ENCODE measurements at places on chromosomes 1 and 21.
A peak's percentile ranks its signal among the peaks of the same experiment; 100 is the strongest.

DNA sequence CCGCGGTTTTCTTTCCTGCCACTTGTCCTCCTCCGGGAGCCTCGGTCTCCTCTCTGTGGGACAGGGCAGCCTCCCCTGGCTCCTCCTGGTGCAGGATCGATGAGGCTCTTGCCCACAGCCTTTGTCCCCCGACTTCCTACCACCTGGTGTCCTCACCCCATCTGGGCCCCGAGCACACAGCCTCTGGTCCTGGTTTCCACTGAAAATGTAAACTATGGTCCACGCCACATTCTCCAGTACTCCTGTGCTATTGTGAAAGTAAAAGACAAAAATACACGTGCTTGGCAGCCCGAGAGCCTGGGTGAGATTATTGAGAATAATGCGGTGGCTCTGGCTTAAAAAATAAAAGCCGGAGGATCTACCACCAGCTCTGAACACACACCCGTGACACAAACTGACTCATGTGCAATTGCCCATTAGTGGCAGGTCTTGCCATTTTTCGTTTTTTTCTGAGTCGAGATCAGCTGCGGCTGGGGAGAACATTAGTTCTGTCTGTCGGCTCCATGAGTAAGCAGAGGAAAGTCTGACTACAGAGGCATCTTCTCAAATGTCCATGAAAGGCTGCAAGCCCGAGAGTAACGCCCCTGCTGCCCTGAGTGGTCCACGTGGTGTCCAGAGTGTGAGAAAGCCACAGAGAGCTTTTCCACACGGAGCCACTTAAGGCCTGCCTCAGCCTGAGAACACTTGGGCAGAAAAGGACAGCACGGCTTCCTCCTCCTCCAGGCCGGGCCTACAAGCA lies 5.7 kb upstream of the COL6A2 start:
- no peak for DNase-seq

GRCh38 chr21:35954066-35954465 lies 106.3 kb downstream of the SETD4 start:
- no peak for DNase-seq

GRCh38 chr21:26210614-26211013 lies 40.0 kb upstream of the APP start:
- DNase-seq, result no peak

DNA sequence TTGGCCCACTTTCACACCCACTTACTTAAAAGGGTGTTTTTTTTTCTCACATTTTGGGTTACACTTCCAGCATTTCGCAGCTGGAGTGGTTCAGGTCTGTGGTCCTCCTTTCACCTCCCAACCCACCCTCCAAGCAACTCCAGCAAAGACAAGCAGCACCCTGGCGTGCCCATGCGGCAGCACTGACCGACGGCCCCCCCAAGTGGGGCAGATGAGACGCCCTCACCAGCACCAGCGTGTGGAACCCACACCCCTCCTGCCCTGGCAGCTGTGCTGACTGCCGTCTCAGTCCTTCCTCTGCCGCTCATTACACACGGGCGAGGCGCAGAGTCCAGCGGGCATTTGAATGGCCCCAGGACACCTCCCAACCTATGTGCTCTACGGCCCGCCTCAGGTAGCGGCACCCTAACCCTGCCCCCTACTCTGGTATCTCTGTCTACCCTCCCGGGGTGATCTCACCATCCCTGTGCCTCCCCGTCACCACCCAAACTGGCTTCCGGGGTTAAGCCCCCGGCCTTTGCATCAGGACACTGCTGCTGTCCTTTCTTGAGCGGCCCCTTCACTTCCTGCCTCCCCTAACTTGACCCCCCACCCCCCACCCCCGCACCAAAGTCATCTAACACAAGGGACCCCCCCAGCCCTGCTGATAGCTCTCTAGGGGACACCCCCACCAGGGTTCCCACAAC lies 10.9 kb downstream of the LSS start:
- DNase-seq, result no peak

DNA sequence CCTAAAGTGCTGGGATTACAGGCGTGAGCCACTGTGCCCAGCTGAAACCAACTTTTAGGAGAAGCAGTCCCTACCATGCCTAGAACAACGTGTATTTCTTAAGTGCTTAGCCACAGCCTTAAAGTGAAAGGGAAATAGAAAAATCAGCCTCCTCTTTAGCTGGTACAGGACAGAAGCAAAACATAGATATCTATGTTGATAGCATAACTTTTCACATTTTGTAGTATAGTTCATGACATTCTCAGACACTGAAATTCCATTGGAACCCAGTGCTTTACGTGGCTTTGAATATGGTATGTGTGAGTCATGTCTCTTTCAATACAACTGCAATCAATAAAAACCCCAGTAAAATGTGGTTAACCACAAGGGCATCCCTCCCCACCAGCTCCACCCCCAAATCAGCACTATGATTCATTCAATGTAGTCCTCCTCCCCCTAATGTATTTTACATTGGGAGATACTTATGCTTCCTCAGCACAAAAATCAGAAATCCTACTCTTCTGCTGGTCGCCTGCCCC lies 32.1 kb downstream of the TGFB2 start:
- DNase-seq, result peak; percentile 81

Measured in suppressor macrophage treated with lipopolysaccharide for 4 hours (primary cell).